ENCODE measurements at places on chromosomes 2 and 18.

- no peak for DNase-seq
Measured at GRCh38 chr2:155518094-155518493, 814.4 kb downstream of the NR4A2 start.

- DNase-seq, result no peak
Measured at GRCh38 chr2:241988146-241988545, 118.6 kb downstream of the RTP5 start.

DNA sequence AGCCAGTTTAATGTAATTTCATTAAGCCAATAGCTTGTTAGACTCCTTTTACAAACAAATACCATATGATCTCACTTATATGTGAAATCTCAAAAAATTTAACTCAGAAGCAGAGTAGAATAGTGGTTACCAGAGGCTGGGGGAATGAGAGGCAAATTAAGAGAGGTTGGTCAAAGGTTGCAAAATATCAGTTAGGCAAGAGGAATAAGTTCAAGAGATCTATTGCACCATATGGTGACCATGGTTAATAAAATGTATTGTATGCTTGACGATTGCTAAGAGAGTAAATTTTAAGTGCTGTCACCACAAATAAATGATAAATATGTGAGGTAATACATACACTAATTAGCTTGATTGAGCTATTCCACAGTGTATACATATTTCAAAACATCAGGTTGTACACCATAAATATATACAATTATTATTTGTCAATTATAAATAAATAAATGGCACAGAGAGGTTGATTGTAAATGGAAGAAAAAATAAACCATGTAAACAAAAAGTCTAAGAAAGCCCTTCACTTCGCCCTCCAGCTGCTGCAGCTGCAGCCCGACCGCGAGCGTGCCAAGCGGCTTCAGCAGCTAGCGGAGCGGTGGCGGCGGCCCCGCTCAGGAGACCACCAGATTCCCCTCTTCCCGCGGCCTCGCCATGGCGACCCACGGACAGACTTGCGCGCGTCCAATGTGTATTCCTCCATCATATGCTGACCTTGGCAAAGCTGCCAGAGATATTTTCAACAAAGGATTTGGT, 23.0 kb upstream of the ACTR2 start:
- peak; percentile 48 for DNase-seq

DNA sequence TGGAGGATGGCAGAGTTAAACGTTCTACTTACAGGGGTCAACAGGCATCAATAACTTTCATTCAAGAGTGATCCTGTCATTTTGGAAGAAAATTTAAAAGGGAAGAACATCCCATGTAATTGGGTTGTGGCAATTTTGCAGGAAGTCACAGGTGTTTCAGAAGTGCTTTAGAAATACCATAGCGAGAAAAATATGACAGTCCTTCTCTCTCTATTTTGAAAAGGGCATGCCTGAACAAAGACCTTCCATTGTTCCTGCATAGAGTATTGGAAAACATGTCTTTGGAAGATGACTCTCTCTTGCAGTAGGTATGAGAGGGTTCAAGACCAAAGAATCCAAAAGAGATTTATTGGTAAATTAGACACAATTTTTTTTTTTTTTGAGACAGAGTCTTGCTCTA, 81.8 kb upstream of the SERTAD2 start:
- no peak for DNase-seq

- no peak for DNase-seq
Measured at GRCh38 chr2:216391401-216391800, 19.1 kb upstream of the MARCHF4 start.

DNA sequence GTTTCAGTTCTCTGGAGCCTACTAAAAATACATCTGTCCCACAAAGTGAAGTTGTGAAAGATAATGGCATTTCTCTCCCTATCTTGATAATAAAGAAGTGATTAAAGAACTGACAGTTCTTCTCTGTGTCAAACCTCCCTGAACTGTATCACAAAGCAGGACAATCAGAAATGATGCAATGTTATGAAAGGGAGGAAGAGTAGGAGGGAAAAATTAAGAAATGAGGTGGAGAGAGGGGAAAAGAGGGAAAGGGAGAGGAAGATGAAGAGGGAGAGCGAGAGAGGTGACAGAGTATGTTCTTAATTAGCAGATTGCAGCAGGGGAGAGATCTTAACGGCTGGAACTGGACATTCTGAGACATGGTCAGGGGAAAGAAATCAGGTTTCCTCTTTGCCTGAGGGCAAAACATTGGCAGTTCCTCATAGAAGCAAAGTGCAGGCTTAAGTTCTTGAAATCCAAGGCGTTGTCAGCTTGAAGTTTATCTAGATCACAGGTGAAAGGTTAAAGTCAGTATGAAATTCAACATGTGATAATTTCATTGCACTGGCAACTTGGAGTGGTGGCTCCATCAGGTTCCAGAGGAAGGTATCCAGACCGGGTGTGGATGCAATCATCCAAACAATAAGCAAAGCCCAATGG, 54.6 kb downstream of the RDH14 start:
- no peak for DNase-seq

DNA sequence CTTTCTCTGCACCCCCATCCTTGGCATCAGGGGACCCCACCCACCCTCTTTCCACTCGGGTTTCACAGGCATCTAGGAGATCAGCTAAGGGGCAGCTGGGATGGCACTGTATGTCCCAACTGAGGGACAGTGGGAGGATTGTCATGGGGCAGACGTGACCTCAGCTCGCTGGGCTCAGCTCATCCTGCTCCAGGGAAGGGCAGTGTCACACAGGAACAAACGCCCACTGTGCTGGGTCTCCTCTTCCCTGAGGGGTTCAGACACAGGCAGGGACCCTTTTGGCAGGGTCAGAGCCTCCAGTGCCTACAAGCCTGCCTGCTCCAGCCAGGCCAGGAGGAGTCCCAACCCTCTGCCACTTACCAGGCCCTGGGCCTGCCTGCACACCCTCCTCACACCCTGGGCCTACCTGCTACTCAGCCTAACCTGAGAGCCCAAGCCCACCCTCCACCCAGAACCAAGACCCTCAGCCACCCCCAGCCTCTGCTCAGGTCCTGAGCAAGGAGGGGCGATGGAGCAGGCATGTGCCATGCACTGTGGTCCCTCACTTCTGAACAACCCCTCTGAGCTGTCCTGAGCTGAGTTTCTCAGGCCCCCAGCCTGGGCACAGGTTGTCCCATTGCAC, 68.2 kb downstream of the HS1BP3 start:
- no peak for DNase-seq

DNA sequence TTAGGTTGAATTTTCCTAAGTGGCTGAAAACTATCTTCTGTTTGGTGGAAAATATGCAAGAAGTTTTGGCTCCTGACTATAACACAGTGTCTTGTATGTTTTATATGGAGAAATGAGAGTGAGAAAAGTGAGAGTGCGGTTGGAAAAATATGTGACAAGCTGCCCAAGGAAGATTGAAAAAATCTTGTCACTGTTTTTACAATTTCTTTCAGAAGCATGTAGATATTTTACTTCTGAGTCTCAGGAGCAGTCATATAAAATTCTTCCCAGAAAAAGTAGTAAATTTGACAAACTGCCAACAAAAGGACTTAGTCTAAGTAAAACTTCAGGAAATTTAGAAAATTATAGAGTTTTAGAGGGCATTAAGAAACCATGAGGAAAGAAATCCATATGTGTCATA, 19.4 kb upstream of the RMND5A start:
- no peak for DNase-seq

DNA sequence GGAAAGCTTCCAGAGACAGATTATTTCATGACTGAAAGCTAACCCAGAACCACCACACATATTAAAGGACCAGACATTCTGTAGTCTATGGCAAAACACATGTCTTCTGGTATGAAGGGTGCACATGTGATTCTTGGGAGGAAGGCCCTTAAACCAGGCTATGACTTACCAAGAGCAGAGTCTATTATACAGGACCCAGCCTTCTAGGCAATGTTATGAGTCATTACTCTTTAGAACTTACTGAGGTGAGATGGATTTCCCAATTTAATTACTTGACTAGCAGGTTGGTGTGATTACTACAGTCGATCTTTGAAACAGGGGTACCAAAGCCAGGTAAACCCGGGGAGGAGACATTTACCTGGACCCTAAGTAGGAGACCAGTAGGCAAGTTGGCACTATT, 350.8 kb downstream of the TRIB2 start:
- DNase-seq, result no peak

Measured in activated CD4-positive, alpha-beta T cell treated with anti-CD3 and anti-CD28 coated beads for 36 hours (primary cell).